NCI-H345 (cell line): ENCODE measurements at places on chromosomes 5 and 9.

DNA sequence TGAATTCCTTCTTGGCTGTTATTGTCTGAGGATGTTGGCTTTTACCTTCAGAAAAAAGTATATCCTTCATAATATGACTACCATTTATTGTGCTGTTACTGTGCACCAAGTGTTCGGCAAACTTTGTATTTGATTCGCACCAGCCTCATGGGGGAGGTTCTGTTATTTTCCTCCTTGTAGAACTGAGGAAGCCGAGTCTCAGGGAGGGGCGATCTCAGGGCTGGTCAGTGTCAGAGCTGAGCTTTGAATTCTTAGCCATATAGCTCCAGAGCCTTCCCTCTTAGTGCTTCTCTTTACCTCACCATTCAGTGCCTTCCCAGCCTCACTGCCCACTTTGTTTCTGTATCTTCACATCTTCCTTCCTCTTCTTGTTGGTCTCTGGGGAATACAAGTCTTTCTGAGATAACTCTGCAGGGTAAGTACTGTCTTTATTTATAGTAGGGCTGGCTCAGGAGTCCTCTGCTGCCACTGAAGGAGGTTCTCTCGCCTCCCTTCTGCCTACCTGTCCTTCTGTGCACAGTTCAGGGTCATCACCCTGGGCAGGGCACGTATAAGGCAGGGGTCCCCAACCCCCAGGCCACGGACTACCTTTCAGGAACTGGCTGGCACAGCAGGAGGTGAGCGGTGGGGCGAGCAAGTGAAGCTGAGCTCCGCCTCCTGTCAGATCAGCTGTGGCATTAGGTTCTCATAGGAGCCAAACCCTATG lies 48.4 kb downstream of the GALNT10 start:
- no peak for DNase-seq

DNA sequence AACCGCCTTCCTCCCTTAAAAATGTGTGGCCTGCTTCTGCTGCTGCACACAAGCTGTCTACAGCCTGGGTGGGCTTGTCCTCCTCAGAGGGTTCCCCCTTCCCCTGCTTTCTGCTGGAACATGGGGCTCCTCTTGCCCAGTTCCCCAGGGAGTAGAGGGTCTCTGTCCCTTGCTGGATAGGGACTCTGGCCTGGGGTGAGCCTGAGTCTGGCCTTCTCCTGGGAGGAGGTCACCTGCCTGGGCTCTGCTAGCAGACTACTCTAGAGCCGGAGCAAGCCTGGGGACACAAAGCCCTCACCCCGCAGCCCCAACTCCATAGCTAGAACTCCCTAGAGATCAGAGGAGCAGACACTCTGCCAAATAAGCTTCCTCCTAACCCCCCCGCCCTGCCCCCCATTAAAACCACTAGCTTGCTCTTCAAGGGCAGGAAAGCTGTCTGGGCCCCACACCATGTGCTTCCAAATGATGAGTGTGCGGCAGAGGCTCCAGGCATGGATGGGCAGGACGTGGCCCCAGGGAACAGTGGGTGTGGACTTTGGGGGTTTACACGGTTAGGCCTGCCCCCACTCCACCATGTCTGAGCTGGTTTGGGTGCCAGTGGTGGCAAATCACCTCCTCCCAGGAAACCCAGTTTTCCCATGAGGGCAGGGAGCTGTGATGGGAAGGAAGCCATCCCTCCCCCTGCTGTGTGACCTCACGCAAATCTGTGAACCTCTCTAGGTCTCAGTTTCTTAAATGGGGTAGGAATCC lies 10.0 kb downstream of the TCF7 start:
- no peak for DNase-seq

GRCh38 chr5:172491481-172491880 lies 37.2 kb upstream of the SH3PXD2B start:
- peak; percentile 34 for DNase-seq

DNA sequence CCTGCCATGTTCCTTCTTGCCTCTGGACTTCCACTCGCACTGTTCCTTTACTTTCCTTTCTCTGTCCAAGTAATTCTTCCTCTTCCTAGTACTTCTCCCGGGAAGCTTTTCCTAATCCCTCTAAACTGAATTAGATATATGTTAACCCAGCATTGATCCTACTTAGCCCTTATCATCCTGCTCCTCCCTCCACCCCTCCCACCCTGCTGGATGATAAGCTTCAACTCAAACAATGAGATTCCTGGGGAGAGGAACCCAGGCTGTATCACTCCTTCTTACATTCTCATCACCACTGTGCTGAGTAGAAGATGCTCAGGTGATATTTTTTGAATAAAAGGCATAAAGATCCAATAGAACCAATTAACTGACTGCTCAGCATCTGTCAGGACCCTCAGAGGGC lies 45.7 kb downstream of the CDK5RAP2 start:
- DNase-seq, result no peak

- no peak for DNase-seq
Observed at GRCh38 chr9:110835404-110835803, 166.8 kb downstream of the MUSK start.

DNA sequence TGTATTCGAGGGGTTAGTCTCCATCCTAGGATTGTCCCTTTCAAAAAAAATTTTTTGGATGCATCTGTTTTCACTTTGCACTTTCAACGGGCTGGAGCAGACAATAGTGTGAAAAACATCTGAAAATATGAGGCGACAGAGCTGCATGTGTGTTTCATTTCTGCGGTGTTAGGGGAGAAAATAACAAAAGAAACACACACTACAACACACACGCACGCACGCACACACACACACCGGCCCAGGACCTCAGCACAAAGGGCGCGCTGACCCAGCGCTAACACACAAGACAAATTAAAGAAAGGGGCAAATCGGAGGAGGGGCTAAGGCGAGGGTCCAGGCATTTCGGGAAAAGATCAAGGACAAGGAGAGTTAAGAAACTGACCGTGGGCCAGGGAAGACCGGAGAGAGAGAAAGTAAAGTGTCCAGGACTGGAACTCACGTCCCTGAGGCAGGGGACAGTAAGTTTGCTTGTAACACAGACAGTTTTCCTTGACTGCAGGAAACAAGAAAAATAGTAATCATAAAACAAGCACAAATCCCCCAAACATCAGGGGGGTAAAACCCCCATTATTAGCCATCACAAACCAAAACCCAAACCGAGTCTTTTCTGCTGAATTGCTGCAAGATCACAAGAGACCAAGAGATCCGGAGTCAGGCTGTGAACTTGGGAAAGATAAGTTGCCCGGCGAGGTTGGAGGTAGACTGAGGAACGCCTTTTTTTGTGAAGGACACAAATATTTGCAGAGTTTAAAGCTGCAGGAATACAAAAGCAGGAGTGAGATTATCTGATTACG lies 302.1 kb downstream of the PARP8 start:
- DNase-seq, result peak; percentile 66

- no peak for DNase-seq
Observed at GRCh38 chr5:14267991-14268708, 125.0 kb downstream of the TRIO start.

DNA sequence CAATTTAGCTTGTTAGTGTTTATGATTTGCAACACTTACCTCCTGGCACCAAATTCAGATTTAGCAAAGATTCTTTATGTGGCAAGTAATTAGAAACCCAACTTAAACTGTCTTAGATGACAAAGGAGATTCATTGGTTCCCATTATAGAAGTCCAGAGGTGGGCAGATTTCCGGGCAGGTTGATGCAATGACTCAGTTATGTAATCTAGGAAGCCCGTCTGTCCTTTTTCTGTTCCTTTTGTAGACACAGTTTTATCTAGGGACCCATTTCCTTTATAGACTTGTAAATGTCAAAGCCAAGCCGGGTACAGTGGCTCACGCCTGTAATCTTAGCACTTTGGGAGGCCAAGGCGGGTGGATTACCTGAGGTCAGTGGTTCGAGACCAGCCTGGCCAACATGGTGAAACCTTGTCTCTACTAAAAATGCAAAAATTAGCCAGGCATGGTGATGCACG lies 20.3 kb upstream of the ANKRD33B start:
- no peak for DNase-seq

DNA sequence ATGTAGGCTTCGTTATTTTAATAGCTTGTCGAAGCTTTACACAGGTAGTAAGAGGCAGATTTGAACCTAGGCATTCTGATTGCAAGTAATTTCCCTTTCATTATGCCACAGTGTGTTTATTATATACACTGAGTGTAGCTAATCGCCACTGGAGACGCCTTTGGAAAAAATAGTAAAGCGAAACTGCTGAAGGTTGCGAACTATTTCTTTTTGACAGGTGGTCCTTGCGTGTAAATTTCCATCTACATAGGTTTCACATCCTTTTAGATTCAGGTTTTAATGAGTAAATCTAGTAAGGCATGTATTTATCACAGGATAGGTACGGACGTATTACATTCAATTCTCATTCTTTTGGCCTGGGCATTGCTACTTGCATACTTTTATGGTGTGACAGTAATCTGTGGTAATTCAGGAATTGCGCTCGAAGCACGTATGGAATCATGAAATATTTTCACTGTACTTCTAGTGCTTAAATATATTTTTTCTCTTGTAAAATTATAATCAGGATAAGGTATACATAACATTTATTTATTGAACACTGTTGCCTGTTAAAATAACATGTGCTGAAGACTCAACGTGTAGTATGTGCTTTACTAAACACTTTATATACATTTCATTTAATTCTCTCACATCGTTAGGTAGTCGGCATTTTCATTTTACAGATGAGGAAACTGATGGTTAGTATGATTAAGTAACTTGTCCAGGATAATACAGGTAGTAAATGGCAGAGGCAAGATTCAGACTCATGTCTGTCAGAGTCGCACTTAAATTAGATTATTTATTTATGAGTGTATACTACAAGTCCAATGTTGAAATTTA lies 1.8 kb downstream of the MARCHF6 start:
- DNase-seq, result peak; percentile 12

DNA sequence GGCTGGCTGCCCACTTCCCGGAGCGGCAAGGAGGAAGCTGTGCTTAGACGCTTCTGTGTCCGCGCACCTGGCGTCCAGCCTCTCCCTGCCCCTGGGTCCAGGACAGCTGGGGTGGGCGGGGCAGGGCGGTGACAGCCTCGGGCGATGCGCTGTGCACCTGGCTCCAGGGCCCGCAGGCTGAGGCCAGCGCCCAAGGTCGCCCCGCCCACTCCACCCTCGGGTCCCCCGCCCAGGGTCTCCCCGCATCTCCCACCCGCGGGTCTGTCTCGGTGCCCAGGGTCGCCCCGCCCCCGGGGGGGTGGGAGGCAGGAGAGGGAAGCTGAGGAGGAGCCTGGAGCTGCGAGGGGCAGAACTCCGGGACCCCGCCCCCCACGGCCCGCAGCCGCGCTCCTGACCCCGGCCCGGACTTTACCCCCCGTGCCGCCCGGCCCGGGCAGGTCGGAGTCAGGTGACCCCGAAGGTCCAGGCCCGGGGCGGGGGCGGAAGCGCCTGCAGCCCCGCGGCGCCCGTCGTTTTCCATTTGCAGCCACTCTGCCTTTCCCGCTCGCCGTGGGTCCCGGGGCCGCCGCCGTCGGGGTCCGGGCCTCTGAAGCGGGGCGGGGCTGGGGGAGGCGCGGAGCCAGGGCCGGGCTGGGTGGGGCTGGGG lies at the start of gene ENTPD8:
Gene ENTPD8 (minus strand): TSS at position 69 of the 646 bp plus-strand sequence. CDS start 3,072 bp downstream, outside the sequence.
- DNase-seq, result peak; percentile 86

DNA sequence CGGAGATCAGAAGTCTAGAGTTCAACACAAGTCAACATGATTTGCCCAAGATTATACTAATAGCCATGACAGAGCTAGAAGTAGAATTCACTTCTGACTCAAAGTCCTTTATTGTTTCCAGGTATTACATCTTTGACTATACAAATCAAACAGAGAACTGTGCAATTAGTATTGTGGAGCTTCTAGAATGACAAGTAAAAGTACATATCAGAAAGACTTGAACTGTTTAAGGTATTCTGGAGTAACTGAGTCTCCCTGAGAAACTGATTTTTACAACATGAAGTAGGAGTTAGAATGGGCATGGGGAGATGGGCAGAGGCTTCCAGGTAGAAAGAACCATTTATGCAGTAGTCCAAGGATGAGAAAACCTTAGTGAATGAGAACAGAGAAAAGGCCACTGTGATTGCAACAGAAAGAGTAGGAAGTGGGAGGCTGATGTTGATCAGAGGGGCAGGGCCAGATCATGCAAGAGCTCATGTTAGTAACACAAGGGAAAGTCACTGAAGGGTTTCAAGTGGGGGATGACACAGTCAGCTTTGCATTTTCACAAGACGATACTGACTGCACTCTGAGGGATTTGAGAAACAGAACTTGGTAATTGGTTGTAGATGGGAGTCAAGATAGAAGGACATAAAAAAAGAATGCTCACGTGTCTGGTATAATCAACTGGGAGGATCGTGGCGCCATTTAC lies 280.7 kb downstream of the RFX3 start:
- DNase-seq, result no peak

GRCh38 chr5:84378961-84379360 lies 5.7 kb downstream of the EDIL3 start:
- no peak for DNase-seq

- no peak for DNase-seq
Observed at GRCh38 chr5:56175488-56175887, 57.6 kb downstream of the ANKRD55 start.

DNA sequence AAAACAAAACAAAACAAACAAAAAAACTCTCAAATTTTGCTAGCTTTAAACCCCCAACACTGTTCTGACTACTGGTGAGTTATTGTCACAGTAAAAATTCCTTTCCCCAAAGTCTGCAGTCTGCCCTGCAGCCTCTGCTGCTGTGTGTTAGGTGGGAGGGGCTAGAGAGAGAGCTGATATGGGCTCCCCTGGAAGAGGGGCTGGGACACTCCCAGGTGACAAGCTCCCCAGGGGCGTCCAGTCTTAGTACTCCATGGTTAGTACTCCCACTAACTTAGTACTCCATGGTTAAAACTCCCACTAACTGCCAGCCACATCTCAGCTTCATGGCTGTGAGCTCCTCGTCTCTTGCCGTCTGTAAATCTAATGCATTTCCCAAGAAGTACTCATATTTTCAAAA lies 191.9 kb downstream of the FANCC start:
- no peak for DNase-seq

DNA sequence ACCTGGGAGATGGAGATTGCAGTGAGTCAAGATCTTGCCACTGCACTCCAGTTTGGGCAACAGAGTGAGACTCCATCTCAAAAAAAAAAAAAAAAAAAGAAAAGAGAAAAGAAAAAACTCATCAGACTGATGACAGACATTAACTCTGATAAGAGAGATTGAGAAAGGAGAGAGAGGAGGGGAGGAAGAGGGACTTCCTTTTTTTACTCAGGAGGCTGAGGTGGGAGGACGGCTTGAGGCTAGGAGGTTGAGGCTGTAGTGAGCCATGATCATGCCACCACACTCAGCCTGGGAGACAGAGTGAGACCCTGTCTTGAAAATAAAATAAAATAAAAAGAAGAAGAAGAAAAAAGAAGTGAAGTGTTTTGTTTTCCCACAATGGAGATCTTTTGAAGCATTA lies 9.7 kb upstream of the MSMP start:
- no peak for DNase-seq

- DNase-seq, result no peak
Observed at GRCh38 chr5:173395933-173396308, 67.7 kb upstream of the STC2 start.

- DNase-seq, result no peak
Observed at GRCh38 chr9:130996205-130996604, 12.8 kb upstream of the LAMC3 start.

DNA sequence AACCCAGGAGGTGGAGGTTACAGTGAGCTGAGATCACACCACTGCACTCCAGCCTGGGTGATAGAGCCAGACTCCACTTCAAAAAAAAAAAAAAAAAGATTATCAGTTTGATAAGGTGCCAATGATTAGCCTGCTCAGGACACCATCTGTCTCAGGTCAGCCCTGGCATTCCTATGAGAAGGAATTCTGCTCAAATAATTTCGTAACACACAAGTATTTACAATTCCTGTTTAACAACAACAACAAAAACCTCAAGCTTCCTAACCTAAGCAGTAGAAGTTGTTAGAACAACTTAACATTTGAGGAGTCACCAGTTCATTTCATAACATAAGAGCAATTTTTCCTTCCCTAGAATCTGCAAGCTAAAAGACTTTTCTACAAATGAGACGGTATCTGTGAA lies 85.0 kb downstream of the LHFPL2 start:
- no peak for DNase-seq

GRCh38 chr5:132256086-132256782 lies 1.3 kb upstream of the PDLIM4 start:
- DNase-seq, result no peak
